Stimulated activated CD4-positive, alpha-beta T cell treated with anti-CD3 and anti-CD28 coated beads, Interleukin-1b, Interleukin-23, amount 100 ng/mL, for 1 hour (primary cell): ENCODE measurements at places on chromosomes 5 and 9.

DNA sequence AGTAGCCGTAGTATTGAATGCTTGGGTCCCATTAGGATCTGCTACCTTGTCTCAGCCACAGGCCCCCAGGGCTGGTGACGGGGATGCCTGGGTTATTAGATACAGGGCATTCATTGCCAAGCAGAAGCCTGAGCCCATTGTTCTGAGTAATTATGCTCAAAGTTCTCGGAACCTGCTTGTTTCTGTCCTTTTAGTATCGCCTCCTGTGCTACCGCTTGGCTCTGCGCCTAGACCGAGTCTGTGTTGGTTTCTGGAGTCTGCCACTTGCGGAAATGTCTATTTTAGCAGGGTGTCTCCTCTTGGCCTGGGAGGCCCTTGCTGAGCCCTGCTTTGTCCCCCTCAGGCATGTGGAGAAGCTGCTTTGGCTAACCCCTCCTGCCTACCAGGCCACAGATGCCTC is 506.1 kb downstream of the BNC2 start:
- DNase-seq, result no peak

DNA sequence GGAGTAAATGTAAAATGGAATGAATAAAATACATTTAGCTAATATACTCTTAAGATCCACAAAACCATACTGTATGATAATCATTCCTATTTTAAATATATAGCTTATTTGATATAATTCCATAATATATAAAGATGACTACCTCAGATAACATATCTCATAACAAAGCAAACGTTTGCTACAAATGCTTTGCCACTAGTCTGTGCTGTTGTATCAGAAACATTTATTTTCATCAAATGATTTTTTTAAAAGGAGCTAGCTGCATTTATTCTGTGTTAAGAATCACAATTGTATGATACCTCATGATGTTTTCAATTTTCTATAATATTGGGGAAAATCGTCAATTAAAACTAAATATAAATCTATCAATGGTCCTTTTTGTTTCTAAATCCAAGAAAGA is 567.2 kb downstream of the PTPRD start:
- DNase-seq, result no peak

DNA sequence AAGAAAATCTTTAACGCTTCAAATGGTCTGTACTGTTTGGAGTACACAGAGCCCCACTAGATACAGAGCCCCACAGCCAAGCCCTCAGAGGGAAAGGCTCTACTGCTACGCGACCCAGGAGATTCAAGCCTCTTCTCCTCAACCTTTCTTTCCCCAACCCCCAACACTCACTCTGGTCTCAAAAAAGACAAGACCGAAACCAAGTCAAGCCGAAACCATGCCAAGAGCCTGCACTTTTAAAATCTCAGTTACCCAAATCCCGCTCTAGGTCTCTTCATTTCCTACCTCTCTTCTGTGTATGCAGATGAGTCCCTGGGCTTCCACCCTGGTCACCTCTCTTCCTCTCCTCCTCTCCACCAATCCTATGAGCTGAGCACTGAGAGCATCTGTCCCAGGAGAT is 31.9 kb downstream of the BARHL1 start:
- DNase-seq, result no peak

- DNase-seq, result no peak
These were observed 4.9 kb upstream of the AMACR start for GRCh38 chr5:34012791-34013190.

- no peak for DNase-seq
These were observed 14.3 kb upstream of the MARCHF6 start for GRCh38 chr5:10339058-10339811.

GRCh38 chr9:93154293-93154903 is 20.3 kb upstream of the NINJ1 start:
- no peak for DNase-seq

GRCh38 chr5:147784146-147784987 is 1.8 kb upstream of the JAKMIP2 start:
- no peak for DNase-seq

DNA sequence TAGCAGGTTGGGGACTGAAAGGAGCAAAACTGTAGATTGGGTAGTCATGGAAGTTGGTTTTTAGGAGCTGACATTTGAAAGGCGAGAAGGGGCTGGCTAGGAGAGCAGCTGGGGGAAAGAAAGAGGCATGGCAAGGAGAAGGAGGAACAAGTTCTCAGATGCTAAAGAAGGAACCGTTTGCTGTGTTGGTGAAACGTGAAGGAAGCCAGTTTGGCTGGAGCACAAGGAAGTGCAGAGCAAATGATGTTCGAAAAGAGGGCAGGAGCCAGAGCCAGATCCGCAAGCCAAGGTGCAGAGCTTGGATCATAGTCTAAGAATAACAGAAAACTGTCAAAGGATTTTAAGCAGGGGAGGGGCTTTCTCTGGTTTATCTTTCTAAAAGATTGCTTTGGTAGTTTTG is 276.6 kb downstream of the ASTN2 start:
- DNase-seq, result no peak

DNA sequence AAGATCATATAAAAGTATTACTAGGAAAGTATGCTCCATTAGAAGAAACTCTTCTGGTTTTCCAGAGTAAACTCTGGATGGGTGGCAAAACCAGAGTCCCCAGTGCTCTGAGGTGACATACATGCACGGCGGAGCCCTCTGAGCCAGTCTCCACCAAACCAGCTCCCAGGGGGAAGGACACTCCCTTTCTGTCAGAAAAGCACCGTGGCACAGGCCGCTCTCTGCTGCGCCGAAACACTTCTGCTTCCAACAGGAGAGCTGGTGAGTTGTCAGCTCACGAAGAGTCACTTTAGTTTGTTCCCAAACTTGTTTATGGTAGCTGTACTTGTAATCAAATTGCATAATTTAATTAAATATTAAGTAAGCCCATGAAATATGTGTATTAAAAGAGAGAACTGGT is 184.6 kb downstream of the CDK5RAP2 start:
- no peak for DNase-seq

GRCh38 chr5:141747152-141748141 is 65.4 kb upstream of the ARAP3 start:
- no peak for DNase-seq

- no peak for DNase-seq
These were observed 250.5 kb upstream of the TUT7 start for GRCh38 chr9:86604741-86605140.

GRCh38 chr5:105617436-105618215 is 2053.1 kb downstream of the EFNA5 start:
- no peak for DNase-seq
